ENCODE measurements at places on chromosomes 7 and 10. TPM values are rescaled to one million over a fixed set of nuclear protein-coding genes. Genes with fewer than 3 reads are reported as not detected.

PKD2L1 gene
- not detected for total RNA-seq

GTPBP4 gene
- total RNA-seq, result 33.7 TPM

EIF5AL1 gene
- total RNA-seq, result 0.35 TPM

PTPRZ1 gene
- total RNA-seq, result 0.12 TPM

NKX2-3 gene
- total RNA-seq, result not detected

GIMAP7 gene
- 0.12 TPM for total RNA-seq

CPA2 gene
- total RNA-seq, result not detected

PFKP gene
- 342 TPM for total RNA-seq

MOGAT3 gene
- total RNA-seq, result not detected

MAGI2 gene
- 5.1 TPM for total RNA-seq

PDSS1 gene
- total RNA-seq, result 4.7 TPM
